ENCODE measurements at places on chromosomes 3 and 15.

- no peak for DNase-seq
Observed at GRCh38 chr3:5133239-5134018, 11.3 kb downstream of the ARL8B start.

DNA sequence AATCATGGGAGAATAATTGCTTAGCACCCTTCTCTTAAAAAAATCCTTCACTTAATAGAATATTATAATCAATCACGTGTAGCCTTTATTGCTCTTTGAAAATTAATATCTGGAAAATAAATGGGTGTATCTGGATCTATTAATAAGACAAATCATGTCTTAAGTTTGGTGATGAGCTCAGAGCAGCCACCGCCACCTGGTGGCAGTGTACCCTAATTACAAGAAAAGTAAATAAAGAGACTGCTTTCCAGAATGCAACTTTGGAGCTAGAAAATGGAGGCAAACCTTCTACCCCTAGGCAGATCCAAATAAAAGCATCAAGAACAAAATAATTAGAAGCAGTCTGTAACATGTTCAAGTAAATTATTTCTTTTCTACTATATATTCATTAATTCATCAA, 43.5 kb downstream of the EPHB1 start:
- DNase-seq = no peak

- no peak for DNase-seq
Observed at GRCh38 chr3:24264748-24265158, 229.9 kb downstream of the THRB start.

DNA sequence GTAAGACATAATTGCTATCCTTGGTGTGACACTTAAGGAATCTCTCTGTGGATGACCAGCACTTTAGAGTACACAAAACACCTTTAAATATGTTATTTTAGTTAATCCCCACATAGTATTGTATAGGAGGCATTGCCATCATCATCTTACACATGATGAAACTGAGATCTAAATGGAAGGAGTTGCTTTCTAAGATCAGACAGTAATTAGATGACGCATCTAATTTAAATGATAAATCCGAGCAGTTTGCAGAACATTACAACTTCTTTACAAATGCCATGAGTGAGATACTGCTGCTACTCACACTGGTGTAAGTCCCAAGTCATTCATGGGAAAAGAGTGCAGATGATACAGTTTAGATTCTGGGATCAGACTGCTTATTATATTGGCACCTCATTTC, 431.9 kb downstream of the MFSD1 start:
- no peak for DNase-seq

DNA sequence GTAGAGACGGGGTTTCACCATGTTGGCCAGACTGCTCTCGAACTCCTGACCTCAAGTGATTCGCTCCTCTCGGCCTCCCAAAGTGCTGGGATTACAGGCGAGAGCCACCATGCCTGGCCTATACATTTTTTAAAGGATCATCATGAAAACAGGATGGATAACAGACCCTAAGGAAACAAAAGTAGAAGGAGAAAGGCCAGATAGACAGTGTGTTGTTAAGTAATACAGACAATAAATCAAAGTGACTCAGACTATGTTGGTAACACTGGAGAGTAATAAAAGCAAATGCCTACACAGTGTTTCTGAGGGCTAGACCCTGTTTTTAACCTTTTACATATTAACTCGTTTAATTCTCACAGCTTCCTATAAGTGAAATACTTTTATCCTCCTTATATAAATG, 133.8 kb upstream of the MCTP2 start:
- DNase-seq = no peak

DNA sequence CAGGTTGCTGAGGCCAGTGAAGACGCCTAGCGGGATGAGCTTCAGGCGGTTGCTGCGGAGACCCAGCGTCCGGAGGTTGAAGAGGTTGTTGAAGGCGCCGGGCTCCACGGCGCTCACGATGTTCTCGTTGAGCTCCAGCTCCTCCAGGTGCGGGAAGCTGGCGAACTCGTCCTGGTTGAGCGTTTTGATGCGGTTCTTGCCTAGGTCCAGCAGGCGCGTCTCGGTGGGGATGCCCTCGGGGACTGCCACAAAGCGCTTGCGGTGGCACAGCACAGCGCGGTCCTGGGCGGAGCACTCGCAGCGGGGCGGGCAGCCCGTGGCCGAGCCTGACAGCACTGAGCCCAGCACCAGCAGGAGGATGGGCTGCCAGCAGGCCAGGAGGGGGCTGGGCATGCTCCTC, 17.2 kb downstream of the LINGO1 start:
- no peak for DNase-seq

DNA sequence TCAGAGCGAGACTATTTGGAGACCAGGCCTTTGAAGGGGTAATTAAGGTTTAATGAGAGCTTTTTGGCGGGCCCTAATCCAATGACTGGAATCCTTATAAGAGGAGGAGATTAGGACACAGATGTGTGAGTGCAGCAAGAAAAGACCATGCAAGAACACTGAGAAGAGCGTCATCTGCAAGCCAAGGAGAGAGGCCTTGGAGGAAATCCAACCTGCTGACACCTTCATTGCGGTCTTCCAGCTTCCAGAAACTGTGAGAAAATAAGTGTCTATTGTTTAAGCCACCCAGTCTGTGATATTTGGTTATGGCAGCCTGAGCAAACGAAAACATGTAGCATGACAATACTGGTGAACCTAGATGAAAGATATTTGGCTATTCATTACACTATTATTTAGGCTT, 23.0 kb upstream of the MUSTN1 start:
- DNase-seq = no peak
